ENCODE measurements at places on chromosomes 6 and 20.
A peak's percentile ranks its signal among the peaks of the same experiment; 100 is the strongest.

GRCh38 chr6:71387179-71387578 lies 98.6 kb downstream of the OGFRL1 start:
- no peak for DNase-seq

DNA sequence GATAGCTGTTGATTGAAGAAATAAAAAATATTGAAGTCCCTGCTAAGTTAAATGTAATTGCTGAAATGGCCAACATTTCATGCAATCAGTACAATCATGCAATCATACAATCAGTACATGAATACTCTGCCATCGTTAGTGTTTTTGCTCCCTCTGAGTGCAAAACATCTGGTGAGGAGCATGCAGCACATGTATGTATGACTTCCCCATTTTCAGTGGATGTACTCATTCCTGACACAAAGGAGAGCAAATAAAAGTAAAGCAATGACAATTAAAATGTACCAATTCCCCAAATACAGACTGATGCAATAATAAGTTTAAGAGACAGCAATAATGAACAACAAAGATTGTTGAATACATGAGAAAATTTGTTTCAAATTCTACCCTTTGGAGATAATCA lies 140.7 kb downstream of the PLCB1 start:
- no peak for DNase-seq

DNA sequence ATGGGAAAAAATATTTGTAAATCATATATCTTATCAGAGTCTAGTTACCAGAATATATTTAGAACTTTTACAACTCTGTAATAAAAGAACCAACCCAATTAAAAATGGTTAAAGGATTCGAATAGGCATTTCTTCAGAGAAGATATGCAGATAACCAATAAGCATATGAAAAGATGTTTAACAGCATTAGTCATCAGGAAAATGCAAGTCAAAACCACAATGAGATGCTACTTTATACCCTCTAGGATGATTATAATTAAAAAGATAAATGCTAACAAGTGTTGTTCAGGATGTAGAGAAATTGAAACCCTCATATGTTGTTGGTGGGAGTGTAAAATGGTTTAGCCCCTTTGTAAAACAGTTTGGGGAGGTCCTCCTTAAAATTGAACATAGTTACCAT lies 94.1 kb downstream of the LRRC1 start:
- DNase-seq, result peak; percentile 53

DNA sequence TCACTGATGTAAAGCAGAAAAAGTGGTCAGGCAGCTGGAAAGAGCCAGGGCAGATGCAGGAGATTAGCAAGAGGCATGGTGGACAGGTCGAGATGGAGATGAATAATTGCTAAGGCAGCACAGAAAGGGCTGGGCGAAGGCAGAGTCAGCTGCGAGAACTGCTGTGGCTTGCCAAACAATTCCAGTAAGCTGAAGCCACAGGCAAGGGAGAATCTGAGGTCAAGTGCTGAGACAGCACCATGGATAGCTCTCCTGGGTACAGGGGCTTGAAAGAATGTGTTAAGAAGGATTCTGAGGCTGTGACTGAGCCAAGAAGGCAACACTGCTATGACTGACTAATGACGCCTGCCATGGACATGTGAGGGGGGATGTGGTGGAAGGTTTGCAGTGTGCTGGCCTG lies 220.8 kb upstream of the FOXA2 start:
- DNase-seq, result no peak

DNA sequence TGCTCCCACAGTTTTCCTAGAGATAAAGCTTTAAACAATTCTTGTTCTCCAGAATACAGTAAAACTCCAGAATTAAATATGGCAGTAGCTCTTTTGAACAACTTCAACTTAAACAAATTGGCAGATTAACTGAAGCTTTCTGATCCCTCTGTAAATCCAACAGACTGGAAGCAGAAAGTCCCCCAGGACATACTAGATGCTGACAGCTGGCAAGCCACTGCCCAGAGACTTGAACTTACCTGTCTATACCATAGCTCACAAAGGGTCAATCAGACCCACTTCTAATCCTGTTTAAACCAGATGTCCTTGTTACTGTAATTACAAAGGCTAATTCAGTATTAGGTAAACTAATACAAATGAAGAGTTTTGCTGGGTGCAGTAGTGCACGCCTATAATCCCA lies 12.3 kb downstream of the GPLD1 start:
- DNase-seq, result no peak

DNA sequence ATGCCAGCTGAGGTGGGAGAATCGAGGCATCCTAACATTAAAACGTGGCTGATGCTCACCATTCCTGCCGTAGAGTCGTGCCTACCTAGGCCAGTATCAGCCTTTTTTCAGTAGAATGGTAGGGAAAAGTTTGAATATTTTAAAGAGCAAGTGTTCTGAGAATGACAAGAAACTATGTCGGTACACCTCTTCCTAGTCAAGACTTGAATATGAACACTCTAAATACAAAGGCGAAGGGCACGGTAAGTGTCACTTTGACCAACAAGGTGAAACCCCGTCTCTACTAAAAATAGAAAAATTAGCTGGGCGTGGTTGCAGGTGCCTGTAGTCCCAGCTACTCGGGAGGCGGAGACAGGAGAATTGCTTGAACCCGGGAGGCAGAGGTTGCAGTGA lies 1.0 kb downstream of the GINM1 start:
- no peak for DNase-seq

Measured in HFFc6 (cell line).